HT-29 (cell line): ENCODE measurements at places on chromosomes 11 and 22. TPM values are rescaled to one million over a fixed set of nuclear protein-coding genes. Genes with fewer than 3 reads are reported as not detected.

The OR52E2 gene
- total RNA-seq = not detected in 2 replicates

The CRYBA4 gene
- not detected in 2 replicates for total RNA-seq

The PHLDA2 gene
- 345 and 406 TPM in 2 replicates for total RNA-seq

The UPK3A gene
- 4.7 and 6.0 TPM in 2 replicates for total RNA-seq

The KIRREL3 gene
- 0.28 and 0.29 TPM in 2 replicates for total RNA-seq

The TMEM132A gene
- total RNA-seq = 35.6 and 37.5 TPM in 2 replicates

The KCNJ11 gene
- 2.1 and 6.6 TPM in 2 replicates for total RNA-seq

The PTPRCAP gene
- total RNA-seq = 1.9 and 4.0 TPM in 2 replicates

The CERK gene
- total RNA-seq = 17.1 and 18.6 TPM in 2 replicates

The CCDC116 gene
- 0.33 TPM in 1 of 2 replicates, not detected in the other for total RNA-seq

The TNKS1BP1 gene
- total RNA-seq = 113 and 129 TPM in 2 replicates

The CDK2AP2 gene
- total RNA-seq = 99.2 and 102 TPM in 2 replicates

The ANKRD49 gene
- total RNA-seq = 4.3 and 7.5 TPM in 2 replicates

The DDI1 gene
- not detected in 2 replicates for total RNA-seq

The SCO2 gene
- 5.0 and 5.5 TPM in 2 replicates for total RNA-seq

The SYT13 gene
- total RNA-seq = 10.1 and 17.6 TPM in 2 replicates

The FOLR2 gene
- total RNA-seq = not detected in 2 replicates

The DCDC1 gene
- 0.37 TPM in 1 of 2 replicates, not detected in the other for total RNA-seq

The ASCL2 gene
- 5.0 and 6.8 TPM in 2 replicates for total RNA-seq

The BMAL1 gene
- total RNA-seq = 8.3 and 11.8 TPM in 2 replicates

The CDC42BPG gene
- total RNA-seq = 22.7 and 24.7 TPM in 2 replicates

The CSF2RB gene
- not detected in 2 replicates for total RNA-seq

The GAS2 gene
- total RNA-seq = 3.3 and 3.7 TPM in 2 replicates

The CALCB gene
- not detected in 2 replicates for total RNA-seq

The P2RX3 gene
- total RNA-seq = not detected in 2 replicates

The SCGB2A2 gene
- total RNA-seq = not detected in 2 replicates

The IRAG1 gene
- total RNA-seq = 0.21 and 1.3 TPM in 2 replicates

The PIWIL4 gene
- total RNA-seq = 4.0 and 8.7 TPM in 2 replicates

The RIMBP3C gene
- 0.03 TPM in 1 of 2 replicates, not detected in the other for total RNA-seq

The WNT7B gene
- total RNA-seq = 17.4 and 31.4 TPM in 2 replicates
